GM06990 (cell line): ENCODE measurements at places on chromosomes 2 and 18.

- peak; percentile 43 for DNase-seq
Observed at GRCh38 chr2:179106676-179107428, 56.9 kb upstream of the CCDC141 start.

DNA sequence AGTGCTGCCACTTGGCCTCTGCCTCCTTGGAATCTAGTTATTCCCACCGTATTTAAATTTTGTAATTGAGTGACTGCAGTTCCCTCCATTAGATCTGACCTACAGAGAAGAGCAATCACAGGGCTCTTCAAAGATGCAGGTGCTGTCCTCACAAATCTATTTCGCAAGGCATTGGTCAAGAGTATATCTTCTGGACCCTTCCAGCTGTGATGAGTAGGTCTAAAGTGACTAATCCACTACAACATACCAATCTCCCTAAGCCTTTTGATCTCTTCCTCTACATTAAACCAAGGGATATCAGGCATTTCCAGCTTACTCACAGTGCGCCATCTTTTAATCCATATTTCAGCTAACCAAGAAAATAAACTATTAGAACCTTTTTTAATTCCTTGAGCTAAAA, 65.1 kb upstream of the COL3A1 start:
- no peak for DNase-seq

DNA sequence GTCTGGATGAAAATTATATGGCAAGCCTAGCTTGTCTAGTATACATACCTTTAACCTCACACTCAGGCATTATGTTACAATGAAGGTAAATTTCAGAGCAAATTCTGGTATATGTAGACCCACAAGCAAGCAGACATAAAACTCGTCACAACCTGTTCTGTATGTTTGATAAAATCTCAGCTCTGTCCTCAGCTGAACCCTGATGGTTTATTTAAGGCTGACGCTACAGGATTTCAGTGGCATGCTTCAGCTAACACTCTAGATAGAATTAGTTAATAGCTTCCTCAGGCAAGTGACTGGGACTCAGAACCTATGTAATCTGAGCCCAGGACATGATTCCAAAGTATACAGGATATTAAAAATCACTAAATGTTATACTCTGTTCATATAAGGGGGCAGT, 68.2 kb upstream of the MC2R start:
- DNase-seq: no peak

- DNase-seq: no peak
Observed at GRCh38 chr2:105775809-105776559, 31.3 kb downstream of the NCK2 start.

DNA sequence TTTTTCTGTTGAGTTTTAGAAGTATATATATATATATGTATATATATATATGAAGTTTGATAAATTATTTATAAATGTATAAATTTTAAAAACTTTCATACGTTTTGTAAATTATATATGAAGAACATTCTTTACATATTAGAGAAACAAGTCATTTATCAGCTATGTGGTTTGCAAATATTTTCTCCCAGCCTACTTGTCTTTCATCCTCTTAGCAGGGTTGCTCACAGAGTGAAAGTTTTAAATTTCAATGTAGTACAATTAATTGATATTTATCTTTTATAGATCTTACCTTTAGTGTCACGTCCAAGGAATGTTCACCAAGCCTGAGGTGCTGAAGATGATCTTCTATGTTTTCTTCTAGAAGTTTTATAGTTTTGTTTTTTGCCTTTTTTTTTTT, 78.3 kb upstream of the HS6ST1 start:
- no peak for DNase-seq

- no peak for DNase-seq
Observed at GRCh38 chr18:3293196-3293951, 31.4 kb downstream of the MYL12B start.

GRCh38 chr2:46493241-46493970, 14.0 kb downstream of the TMEM247 start:
- peak; percentile 35 for DNase-seq

- no peak for DNase-seq
Observed at GRCh38 chr2:232779934-232780333, 3.6 kb upstream of the KCNJ13 start.

GRCh38 chr18:5895876-5896740, 786 bp upstream of the TMEM200C start:
- DNase-seq: peak; percentile 18

- no peak for DNase-seq
Observed at GRCh38 chr2:107062599-107063220, 176.7 kb upstream of the ST6GAL2 start.

- DNase-seq: no peak
Observed at GRCh38 chr18:70994116-70994515, 705.3 kb downstream of the SOCS6 start.

DNA sequence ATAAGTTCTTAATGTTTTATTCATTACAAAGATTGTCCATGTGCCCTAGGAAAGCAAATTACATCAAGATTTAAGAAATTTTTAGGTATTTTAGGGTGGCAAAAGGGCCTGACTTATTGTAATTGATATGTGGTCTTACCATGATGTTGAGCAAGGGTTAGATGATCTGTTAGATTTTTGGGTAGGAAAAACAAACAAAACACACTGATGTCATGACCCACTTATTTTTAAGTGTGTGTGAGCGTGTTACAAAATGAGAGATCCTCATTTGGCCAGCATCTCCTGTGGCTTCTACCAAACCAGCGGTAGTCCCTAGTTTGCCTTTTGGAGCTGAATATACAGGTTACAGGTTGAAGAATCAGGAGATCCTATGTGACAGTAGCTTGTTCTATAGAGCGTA, 89.8 kb upstream of the ITGB6 start:
- no peak for DNase-seq

DNA sequence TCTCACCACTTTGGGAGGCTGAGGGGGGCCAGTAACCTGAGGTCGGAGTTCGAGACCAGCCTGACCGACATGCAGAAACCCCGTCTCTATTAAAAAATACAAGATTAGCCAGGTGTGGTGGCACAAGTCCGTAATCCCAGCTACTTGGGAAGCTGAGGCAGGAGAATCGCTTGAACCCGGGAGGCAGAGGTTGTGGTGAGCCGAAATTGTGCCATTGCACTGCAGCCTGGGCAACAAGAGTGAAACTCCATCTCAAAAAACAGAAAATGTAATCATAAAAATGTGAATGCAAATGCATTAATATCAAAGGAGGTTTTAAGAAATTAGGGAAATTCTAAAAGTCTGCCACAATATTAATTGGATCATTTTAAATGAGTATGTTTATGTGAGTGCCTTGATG, 45.7 kb downstream of the ACTR2 start:
- no peak for DNase-seq

GRCh38 chr2:46424937-46425336, 54.4 kb upstream of the TMEM247 start:
- DNase-seq: no peak

GRCh38 chr2:176999301-176999700, 213.3 kb upstream of the HNRNPA3 start:
- DNase-seq: peak; percentile 17

GRCh38 chr18:29871246-29871645, 1171.3 kb downstream of the DSC3 start:
- no peak for DNase-seq

DNA sequence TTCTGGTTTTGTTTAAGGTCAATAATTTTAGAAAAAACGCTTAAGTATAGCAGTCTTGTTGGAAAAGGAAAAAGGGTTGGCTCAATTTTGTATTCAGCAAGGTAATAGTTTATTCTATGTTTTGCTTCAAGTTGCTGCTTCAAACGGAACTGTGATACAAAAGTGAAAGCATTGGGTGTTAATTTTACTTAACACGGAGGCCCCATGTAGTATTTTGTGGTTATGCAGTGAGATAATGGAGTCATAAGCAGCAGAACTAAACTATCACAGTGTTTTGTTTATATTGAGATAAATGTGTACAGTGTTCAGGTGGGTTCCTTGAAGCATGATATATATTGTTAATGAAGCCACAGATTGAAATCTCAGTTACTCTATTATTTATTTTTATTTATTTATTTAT, 67.0 kb upstream of the LYPD6B start:
- DNase-seq: peak; percentile 29

- DNase-seq: no peak
Observed at GRCh38 chr2:42031281-42032223, 16.3 kb upstream of the PKDCC start.

- peak; percentile 52 for DNase-seq
Observed at GRCh38 chr2:8229546-8229986, 452.3 kb upstream of the ID2 start.

GRCh38 chr2:12804091-12804856, 87.5 kb downstream of the TRIB2 start:
- no peak for DNase-seq

- DNase-seq: no peak
Observed at GRCh38 chr2:168030862-168031624, 216.4 kb downstream of the STK39 start.

DNA sequence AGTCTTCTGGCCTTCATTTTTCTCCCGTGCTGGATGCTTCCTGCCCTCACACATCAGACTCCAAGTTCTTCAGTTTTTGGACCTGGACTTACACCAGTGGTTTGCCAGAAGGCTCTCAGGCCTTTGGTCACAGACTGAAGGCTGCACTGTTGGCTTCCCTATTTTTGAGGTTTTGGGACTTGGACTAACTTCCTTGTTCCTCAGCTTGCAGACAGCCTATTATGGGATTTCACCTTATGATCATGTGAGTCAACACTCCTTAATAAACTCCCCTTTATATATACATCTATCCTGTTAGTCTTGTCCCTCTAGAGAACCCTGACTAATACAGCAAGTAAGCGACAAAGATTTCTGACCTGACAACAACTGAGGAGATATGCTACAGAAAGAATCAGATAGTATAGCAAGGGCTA, 7.2 kb downstream of the CDC42EP3 start:
- no peak for DNase-seq

GRCh38 chr2:63571291-63571690, 17.0 kb downstream of the WDPCP start:
- DNase-seq: no peak

DNA sequence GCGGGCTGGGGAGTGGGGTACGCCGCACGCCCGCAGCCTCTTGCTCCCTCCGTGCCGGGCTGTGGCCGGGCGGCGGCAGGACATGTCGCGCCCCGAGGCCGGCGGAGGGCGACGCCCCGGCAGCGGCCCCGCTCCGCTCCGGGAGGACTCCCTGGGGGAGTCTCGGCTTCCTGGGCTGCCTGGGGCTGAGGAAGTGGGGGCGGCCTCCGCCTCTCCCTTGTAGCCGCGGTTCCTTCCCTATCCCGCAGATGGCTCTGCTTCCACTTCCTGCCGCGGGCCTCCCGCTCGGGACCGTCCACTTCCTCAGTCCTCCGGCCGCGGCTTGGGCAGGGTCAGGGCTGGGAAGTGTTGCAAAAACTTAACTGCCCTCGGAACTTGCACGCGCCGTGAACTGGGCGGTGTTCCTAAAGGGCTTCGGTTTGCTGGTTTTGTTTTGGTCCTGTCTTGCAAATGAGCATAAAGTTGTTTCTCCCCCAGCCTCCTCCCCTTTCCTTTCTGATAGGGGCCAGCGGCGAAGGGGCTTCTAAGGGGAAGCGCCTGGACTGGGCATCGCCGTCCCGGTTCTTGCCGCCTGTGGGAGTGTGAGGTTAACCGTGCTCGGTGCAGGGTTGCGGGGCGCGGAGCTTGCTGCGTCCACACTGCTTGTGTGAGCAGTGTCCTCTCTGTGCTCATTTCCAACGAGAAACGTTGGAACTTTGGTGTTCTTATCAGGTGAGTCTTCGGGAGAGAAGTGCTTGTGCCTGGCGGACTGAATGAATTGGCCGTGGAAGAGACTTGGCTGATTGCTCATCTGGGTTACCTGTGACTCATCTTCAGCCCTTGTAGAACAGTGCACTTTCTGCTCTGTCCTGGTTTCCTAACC, 600 bp downstream of the RALB start:
- DNase-seq: no peak

GRCh38 chr2:166117491-166117890, 10.3 kb downstream of the SCN1A start:
- DNase-seq: no peak

- DNase-seq: no peak
Observed at GRCh38 chr2:15763106-15763821, 171.6 kb downstream of the DDX1 start.

GRCh38 chr2:109102588-109103233, 26.3 kb upstream of the SH3RF3 start:
- DNase-seq: no peak

GRCh38 chr18:767084-767882, 44.8 kb downstream of the YES1 start:
- DNase-seq: no peak
